ENCODE measurements at places on chromosomes 3 and 15. TPM values are rescaled to one million over a fixed set of nuclear protein-coding genes. Genes with fewer than 3 reads are reported as not detected.

LRRC49 gene
- total RNA-seq = 4.1 TPM

SLC28A2 gene
- not detected for total RNA-seq

LTK gene
- total RNA-seq = 0.13 TPM

ATP10A gene
- 10.1 TPM for total RNA-seq

ISG20 gene
- 43.0 TPM for total RNA-seq

KNG1 gene
- total RNA-seq = not detected
